Activated naive CD8-positive, alpha-beta T cell treated with anti-CD3 and anti-CD28 coated beads, Interleukin-2, amount 50 U/mL, for 24 hours (primary cell): ENCODE measurements at places on chromosomes 5 and 9.
A peak's percentile ranks its signal among the peaks of the same experiment; 100 is the strongest.

DNA sequence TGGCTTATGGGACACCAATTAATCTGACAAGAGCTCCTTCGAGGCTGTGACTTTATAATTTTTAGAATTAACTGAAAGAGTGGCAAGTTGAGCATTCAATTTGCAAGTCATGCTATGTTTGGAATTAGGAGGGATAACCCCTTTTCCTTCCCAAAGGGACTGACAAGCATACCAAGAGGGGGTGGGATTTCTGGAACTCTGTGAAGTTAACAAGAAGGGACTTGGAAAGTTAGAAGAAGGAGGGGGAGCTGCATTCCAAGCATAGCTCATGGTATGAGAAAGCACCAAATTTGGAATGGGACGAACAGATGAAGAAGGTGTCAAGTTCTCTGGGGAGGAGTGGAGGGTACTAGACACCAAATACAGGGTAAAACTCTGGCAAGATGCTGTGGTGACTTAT lies 8.9 kb upstream of the PALM2AKAP2 start:
- DNase-seq = no peak

GRCh38 chr5:66710557-66711088 lies 114.4 kb downstream of the MAST4 start:
- no peak for DNase-seq

DNA sequence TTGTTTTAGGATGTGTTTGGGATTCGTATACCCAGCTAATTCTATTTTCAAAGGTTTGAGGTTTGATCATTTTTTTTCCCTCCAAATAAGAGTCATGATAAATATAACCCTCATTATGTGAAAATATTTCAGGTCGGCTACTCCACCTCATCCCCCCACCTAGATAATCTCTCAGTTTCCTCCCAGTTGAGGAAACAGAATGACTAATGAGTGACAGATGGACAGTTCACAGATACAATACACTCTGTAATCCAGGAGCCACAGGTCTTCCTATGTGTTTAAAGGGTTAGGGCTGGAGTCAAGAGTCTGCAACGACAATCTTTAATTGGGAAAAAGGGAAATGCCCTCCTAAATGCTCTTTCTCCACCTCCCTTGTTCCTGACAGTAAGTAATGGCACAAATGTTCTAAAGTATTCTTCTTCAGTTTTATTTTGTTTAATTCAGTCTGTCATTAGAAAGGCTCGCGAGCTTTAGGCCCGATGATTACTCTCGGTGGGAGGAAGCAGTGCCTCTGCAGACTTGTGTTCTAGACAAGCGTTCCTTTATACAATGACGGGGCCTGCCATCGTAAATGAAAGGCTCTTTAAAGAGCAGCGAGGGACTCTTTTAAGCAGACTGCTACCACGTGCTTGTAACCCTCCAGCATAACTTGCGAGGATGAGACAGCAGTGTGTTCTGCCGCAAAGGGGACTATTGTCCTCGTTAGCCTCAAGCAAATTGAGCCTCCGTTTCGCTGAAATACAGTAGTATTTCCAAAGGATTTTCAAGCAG lies 69.0 kb downstream of the MEF2C start:
- DNase-seq = no peak

- DNase-seq = no peak
Observed at GRCh38 chr5:32193591-32193990, 19.5 kb upstream of the GOLPH3 start.

DNA sequence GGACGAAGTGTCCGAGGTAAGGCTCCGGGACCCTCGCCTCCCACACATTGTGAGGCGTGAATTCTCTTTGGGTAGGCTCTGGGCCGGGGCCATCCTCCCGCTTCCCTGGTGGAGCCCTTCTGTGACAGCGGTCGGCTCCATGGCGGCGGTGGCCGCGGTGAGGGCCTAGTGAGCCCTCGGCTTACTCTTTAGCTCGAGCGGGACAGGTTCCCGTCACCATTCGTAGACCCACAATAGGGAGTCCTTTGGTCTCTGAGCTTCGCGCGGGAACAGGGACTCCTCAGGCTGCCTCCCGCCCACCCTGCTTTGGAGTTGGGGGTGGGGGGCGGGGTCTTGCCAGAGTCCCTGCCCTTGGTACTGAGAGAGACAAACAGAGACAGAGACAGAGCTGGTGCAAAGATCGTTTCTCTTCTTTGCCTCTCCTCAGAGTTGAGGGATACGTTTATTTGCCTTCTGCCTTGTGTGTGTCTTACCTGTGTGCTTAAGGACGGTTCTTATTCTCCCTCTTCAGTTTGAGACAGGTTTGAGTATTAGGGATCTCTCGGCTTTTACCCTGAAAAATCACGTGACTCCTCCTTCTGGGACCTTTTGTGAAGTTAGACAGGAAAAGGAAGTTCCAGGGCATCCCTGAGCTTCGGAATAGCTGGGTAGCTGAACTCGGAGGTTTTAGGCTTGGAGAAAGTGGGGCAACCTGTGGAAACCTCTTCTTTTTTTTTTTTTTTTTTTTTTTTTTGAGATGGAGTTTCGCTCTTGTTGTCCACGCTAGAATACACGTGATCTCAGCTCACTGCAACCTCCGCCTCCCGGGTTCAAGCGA lies 833 bp downstream of the ANKHD1 start:
- peak; percentile 62 for DNase-seq

- DNase-seq = no peak
Observed at GRCh38 chr5:152389208-152389849, 15.8 kb downstream of the NMUR2 start.

- no peak for DNase-seq
Observed at GRCh38 chr9:111501648-111502047, 17.5 kb upstream of the ECPAS start.

DNA sequence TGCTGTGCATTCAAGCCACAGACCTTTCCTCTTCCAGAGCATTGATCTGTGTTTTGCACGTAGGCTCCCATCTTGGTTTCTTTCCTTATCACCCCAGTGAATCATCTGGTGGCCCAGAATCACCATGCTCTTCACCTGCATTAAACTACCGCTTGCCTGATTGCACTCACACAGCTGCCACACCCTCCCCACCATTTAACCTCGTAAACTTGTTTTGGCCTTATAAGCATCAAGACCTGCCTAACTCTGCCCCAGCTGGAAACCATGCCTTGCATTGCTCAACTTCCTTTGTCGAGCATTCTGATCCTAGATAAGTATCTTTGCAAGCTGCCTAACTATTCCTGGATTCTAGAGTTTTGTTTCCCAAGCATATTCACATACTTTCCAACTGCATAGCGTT lies 369.6 kb upstream of the SEMA6A start:
- DNase-seq = no peak
